Hematopoietic multipotent progenitor cell treated with erythropoietin and hydrocortisone succinate and interleukin-3 and kit ligand, for 4 days (in vitro differentiated cells): ENCODE measurements at places on chromosomes 7 and 10.

DNA sequence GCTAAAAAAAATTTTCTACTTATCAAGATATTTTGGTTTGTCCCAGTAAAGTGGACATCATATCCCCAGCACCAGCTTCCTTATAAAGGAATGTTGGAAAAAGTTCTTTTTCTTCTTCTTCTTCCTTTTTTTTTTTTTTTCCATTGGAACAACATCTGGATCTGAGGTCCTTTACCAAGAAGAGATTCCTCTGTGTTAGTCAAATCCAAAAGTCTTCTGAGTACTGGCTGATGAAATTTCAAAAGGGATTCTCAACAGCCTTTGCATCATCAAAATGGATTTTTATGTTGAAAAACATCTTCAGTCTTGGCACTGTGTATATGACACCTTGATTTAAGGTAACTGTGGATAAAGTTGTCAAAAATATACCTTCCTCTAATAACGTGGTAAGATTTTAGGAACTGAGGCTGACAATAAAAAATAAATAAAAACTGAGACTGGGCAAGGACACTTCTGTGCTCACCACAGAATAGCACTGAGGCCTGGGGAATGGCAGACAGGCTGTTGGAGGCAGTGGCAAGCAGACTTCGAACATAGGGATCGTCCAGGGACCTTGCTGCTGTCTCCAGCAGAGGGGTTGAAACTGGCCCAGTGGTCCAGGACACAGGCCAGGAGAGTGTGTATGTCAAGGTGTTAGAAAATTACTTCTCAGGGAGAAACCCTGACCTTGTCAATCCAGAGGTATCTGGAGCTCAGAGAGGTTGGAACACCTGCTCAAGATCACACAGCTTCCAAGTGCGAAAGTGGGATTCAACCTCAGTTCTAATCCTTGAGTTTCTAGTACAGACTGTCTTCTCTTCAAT is 130.4 kb downstream of the PTPN20 start:
- no peak for DNase-seq

GRCh38 chr10:128930515-128930914 is 536.5 kb upstream of the MGMT start:
- DNase-seq = no peak

- DNase-seq = no peak
Observed at GRCh38 chr10:110244550-110244949, 37.1 kb downstream of the MXI1 start.

DNA sequence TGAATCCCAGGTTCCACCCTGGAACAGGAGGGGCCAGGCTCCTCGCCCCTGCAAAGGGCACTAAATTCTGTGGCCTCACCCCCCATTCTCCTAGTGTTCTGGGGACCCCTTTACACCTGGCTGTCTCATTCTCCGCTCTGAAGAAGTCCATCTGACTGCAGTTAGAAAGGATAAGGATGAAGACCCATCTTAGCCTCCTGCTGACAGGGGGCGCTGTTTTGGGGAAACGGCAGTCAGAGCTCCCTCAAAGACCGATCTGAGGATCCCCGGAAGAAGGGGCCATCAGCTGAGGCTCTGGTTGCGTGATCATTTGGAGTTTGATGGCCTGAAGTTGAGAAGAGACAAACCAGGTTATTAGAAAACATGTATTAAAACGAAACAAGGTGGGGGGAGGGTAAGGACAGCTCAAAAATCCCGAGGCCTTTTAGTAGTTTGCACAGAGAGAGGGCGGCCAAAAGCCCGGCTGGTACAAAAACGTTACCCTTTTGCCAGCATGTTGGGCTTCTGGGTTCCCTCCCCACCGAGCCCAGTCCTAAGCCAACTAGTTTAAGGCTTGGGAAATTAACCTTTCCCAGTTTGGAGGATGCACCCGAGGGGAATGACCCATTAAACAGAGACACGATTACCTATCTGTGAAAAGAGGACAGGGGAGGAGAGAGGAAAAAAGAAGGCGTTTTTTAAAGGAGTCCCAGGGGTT is 102.8 kb downstream of the CHN2 start:
- DNase-seq = peak; percentile 31

- no peak for DNase-seq
Observed at GRCh38 chr7:128917122-128917521, 6.6 kb upstream of the KCP start.

GRCh38 chr10:48221814-48222213 is 52.7 kb downstream of the FRMPD2 start:
- DNase-seq = no peak

- DNase-seq = no peak
Observed at GRCh38 chr10:133405844-133406527, 12.0 kb downstream of the MTG1 start.

- no peak for DNase-seq
Observed at GRCh38 chr10:71074176-71074755, 138.1 kb upstream of the UNC5B start.

DNA sequence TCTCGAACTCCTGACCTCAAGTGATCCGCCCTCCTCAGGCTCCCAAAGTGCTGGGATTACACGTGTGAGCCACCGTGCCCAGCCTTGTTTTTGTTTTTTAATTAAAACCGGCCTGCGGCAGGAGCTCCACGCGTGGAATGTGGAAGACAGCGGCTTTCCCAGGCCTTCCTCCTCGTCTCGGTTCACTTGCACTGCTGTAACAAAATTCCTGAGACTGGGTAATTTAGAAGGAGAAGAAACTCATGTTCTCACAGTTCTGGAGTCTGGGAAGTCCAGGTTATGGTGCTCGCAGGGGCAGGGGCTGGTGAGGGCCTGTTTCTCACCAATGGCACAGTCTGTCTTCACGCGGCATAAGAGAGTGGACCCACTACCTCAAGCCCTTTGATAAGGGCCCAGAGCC is 14.4 kb upstream of the CRYGN start:
- DNase-seq = no peak

- no peak for DNase-seq
Observed at GRCh38 chr7:90178166-90178565, 23.9 kb downstream of the STEAP1 start.

DNA sequence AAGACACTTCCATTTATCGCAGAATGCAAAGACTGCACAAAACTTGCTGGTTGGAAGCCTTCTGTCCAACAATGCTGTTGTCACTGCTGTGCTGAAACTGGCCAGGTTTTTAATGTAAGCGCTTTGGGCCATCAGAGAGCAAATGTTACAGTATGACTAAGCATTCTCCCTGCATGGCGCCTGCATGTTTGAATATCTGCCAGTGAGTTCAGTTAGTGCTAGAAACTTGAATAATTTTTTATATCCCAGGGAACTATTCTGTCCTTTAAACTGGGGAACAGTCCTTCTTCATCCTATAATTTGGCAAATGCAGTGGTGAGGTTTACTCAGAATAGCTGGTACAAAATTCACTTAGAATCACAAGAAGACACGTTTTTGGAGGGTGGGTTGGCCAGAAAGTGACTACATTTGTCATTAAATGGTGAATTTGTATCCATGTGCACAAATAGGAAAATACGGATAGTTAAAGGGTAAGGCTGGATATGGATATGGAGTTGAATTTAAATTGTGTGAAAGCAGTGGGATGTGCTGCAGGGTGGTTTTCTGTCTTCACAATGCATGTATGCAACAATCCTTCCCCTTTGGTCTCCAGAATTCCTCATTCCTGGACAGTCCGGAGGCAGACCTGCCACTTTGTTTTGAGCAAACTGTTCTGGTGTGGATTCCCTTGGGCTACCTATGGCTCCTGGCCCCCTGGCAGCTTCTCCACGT is 1.7 kb downstream of the ABCC2 start:
- DNase-seq = peak; percentile 35

DNA sequence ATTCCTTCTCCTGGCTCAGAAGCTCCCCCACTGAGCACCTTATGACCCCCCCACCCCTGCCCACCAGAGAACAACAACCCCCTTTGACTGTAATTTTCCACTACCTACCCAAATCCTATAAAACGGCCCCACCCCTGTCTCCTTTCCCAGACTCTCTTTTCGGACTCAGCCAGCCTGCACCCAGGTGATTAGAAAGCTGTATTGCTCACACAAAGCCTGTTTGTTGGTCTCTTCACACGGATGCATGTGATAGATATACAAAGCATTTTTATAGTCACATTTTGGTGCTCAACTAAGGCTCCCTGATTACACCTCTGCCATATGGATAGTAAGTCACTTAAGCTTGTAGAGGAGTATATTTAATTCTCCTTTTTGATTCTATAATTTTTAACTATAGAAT is 985.8 kb downstream of the REEP3 start:
- DNase-seq = peak; percentile 33

- DNase-seq = no peak
Observed at GRCh38 chr7:151386301-151387160, 23.3 kb downstream of the WDR86 start.

DNA sequence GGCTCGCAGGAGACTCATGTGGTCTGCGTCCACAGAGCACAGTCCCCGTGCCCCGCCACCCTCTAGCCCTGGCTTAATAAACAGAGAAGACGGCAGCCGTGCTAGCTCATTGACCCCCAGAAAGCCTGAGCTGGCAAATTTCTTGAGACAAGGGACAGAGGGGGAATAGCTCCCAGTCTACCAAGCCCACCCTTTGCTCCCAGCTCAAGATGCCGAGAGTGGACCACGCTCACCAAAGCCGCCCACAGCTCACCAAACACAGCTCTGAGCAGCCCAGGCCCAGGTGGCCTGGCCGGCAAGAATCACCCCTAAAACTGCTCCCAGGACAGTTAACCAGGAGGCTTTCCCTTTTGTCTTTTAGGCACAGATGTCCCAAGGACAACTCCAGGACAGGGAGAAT is 5.4 kb downstream of the PDGFA start:
- DNase-seq = no peak

- no peak for DNase-seq
Observed at GRCh38 chr10:5462841-5463293, 36.5 kb downstream of the CALML5 start.

GRCh38 chr10:70481831-70482530 is 3.4 kb downstream of the PALD1 start:
- no peak for DNase-seq

GRCh38 chr10:29130190-29130673 is 158.6 kb upstream of the LYZL1 start:
- DNase-seq = peak; percentile 34

- DNase-seq = no peak
Observed at GRCh38 chr10:18710201-18710653, 51.0 kb downstream of the ARL5B start.

GRCh38 chr7:79137942-79138341 is 315.5 kb downstream of the MAGI2 start:
- DNase-seq = no peak

DNA sequence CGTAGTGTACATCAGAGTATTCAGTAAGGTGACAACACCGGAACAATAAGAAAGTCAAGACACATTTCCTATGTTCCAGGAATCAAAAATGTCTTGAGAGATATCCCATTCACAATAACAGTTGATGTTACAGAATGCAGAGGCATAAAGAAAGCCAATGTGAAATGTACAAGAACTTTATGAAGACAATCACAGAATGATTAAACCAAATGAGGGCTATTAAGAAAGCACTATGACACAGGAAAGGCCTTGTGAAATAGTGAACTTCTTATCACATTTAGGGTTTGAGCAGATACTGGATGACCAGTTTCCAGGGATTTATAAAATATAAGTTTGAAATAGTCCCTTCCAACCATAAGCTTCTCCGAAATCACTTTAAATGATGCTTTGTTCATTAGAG is 52.7 kb downstream of the VWDE start:
- peak; percentile 21 for DNase-seq

- DNase-seq = no peak
Observed at GRCh38 chr7:69448071-69448470, 150.2 kb upstream of the AUTS2 start.

- peak; percentile 47 for DNase-seq
Observed at GRCh38 chr10:118045837-118046394, 825 bp downstream of the RAB11FIP2 start.

GRCh38 chr7:107694386-107694785 is 33.8 kb downstream of the SLC26A4 start:
- no peak for DNase-seq

DNA sequence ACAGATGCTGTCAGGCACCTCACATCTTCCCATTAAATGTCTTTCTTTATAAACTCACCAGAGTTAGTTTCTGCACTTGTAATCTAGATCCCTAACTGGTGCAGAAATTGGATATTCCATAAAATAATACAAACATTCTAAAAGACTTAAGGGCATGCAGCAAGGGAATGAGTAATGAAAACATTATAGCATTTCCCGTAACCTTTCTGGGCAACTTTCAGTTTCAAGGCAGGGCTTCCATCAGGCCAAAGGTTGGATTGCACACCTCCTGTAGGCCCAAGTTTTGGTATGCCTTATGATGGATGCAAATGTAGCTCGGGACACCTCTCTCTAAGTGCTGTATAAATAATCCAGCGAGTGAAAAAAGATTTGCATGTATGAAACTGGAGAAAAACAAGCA is 129.9 kb upstream of the LYZL2 start:
- no peak for DNase-seq

- peak; percentile 43 for DNase-seq
Observed at GRCh38 chr7:77903597-77903996, 105.0 kb downstream of the PHTF2 start.

DNA sequence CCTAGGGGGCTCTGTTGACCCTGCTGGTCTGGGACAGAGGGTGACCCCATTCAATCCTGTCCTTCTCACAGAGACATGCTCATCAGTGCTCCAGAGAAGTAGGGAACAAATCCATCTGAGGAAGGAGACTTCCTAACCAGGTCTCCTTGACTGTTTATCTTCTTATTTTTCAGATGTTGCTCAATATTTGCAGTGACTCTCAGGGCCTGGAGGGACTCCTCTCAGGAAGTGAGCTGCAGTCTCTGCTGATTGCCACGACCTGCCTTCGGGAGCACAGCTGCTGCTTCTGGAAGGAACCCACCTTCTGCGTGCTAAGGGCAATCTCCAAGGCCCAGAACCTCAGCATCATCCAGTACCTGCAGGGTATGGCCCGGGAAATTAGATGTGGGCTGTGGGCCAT is 41.0 kb downstream of the WDFY4 start:
- DNase-seq = no peak

GRCh38 chr10:77687621-77688020 is 50.0 kb upstream of the KCNMA1 start:
- DNase-seq = no peak

GRCh38 chr7:8282162-8282561 is 20.2 kb upstream of the ICA1 start:
- no peak for DNase-seq

GRCh38 chr10:110387983-110388686 is 83.4 kb upstream of the SMNDC1 start:
- peak; percentile 24 for DNase-seq

DNA sequence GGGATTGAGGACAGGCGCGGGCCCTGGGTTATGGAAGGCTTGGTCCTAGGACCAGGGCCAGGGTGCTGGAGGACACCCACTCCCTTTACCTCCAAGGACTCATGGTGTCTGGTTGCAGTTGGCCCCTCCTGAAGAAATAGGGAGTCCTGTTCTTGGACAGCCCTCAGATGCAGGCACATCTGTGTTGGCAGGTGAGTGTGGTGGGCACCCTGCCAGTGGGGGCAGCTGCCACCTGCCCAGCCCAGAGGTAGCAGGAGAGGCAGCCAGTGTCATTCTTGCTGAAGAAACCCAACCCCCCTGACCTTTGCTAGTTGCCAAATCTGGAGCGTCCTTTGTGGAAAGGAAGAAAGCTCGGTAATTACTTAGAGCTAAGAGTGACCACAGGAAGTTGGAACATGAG is 8.3 kb downstream of the GALNT17 start:
- no peak for DNase-seq

- DNase-seq = no peak
Observed at GRCh38 chr10:97925308-97925938, 75.8 kb downstream of the GOLGA7B start.

GRCh38 chr10:33746836-33747268 is 412.4 kb upstream of the NRP1 start:
- DNase-seq = no peak
